ENCODE measurements at places on chromosomes 5 and 9. TPM values are rescaled to one million over a fixed set of nuclear protein-coding genes. Genes with fewer than 3 reads are reported as not detected.

Gene FAM221B
- under 0.01 TPM for total RNA-seq

Gene GFRA3
- 0.14 TPM for total RNA-seq

Gene ANKDD1B
- 0.33 TPM for total RNA-seq

Gene TLX3
- not detected for total RNA-seq

- DNase-seq, result no peak
Measured at GRCh38 chr5:79059674-79060073, 9.8 kb downstream of the DMGDH start.

GRCh38 chr5:140977003-140977402 is 10.7 kb downstream of the PCDHAC2 start:
- DNase-seq, result no peak

GRCh38 chr9:113533335-113534225 is 70.1 kb downstream of the RGS3 start:
- no peak for DNase-seq

DNA sequence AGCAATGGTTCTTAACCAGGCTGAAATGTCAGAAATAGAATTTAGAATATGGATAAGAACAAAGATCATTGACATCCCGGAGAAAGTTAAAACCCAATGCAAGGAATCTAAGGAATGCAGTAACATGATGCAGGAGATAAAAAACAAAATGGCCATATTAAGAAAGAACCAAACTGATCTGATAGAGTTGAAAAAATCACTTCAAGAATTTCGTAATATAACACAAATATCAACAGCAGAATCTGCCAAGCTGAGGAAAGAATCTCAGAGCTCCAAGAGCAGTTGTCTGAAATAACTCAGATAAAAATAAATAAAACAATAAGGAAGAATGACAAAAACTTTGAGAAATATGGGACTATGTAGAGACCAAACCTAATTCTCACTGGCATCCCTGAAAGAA is 37.8 kb upstream of the TAS2R1 start:
- no peak for DNase-seq

GRCh38 chr5:161548487-161549094 is 2.1 kb upstream of the GABRB2 start:
- no peak for DNase-seq

DNA sequence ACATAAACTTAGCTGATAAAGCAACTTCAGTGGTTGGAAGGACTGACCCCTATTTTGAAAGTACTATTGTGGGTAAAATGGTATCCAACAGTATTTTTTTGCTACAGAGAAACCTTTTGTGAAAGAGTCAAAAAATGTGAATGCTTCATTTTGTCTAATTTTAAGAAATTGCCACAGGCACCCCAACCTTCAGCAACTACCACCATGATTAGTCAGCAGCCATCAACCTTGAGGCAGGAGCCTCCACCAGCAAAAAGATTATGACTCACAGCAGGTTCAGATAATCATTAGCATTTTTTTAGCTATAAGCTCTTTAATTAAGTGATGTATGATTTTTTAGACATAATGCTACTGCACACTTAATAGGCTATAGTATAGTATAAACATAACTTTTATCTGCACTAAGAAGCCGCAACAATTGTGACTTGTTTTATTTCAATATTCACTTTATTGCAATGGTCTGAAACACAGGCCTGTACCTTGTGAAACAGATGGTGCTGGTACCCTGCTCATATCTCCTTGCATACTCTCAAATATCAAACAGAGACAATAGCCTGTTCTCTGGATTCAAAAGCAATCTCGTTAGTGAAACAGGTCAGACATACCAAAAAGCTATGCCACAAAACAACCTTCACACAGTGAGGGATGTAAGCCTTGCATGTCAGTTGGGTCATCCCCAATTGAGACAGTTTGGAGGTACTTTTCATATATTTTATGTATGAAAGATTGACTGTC is 261.2 kb upstream of the FAM174A start:
- no peak for DNase-seq
